ENCODE measurements at places on chromosomes 4 and X. TPM values are rescaled to one million over a fixed set of nuclear protein-coding genes. Genes with fewer than 3 reads are reported as not detected.

GRCh38 chrX:55451141-55451540 lies 786 bp upstream of the MAGEH1 start:
- DNase-seq: peak; percentile 4
- peak overlapping the region; percentile 96 for H3K4me3 ChIP-seq
- peak overlapping the region; percentile 93 for H3K27ac ChIP-seq
- no peaks in the 10 kb centered on the region for H3K4me1 ChIP-seq
- no peaks in the 10 kb centered on the region for H3K36me3 ChIP-seq

The EREG gene
- polyA plus RNA-seq: 1.6 TPM

The PPP2R2C gene
- not detected for polyA plus RNA-seq

DNA sequence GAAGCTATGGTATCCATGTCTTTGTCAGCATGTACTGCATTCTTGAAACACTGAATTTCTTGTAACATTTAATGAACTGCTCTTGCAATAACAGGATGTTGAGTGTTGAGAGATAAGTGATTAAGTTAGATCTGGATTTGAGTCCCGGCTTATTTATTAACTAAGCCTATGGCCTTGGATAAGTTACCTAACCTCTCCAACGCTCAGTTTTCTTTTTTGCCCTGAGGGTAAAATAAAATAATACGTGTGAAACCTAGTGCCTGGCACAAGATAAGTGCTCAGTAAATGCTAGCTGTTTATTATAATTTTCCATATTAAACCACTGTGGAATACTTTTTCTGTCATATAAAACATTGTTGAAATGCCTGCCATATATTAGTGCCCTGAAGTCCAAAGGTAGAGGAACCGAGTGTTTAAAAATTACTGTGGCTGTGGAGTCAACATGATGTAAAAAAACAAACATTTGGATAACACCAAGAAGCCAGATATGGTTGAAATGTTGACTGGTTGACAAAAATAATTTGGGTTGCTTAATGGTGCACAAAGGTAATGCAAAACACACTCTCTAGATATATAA lies 58.6 kb upstream of the ALB start:
- no peaks in the 10 kb centered on the region for H3K4me1 ChIP-seq
- DNase-seq: no peak
- H3K27ac ChIP-seq: no peak overlapping the region
- no peaks in the 10 kb centered on the region for H3K27me3 ChIP-seq

GRCh38 chrX:106742193-106742592 lies 15.7 kb downstream of the RNF128 start:
- H3K27me3 ChIP-seq: no peaks in the 10 kb centered on the region
- DNase-seq: no peak
- no peak overlapping the region for H3K4me3 ChIP-seq
- H3K4me1 ChIP-seq: no peaks in the 10 kb centered on the region
- no peaks in the 10 kb centered on the region for H3K36me3 ChIP-seq
- no peak overlapping the region for H3K27ac ChIP-seq

The TMEM31 gene
- 0.28 TPM for polyA plus RNA-seq

DNA sequence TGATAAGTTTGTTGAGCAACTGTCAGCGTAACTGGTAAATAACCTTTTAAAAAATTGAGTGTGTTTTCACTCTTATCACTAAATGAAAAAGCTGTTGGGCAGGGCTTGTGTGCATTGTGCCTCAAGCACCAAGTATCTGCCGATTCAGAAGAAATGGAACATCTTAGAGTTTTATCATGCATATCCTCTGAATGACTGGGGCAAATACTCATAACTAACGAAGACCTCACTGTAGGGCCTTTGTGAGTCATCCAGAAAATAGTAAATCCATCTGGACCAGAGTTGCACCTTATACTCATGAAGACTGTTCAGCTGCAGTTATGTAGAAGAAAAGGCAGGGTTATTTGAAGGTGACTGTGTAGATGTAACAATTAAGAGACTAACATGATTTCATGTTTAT lies 222.1 kb downstream of the CAMK2D start:
- no peaks in the 10 kb centered on the region for H3K27me3 ChIP-seq
- H3K4me3 ChIP-seq: peak overlapping the region; percentile 6
- peaks cover 4% of the 10 kb centered on the region for H3K36me3 ChIP-seq
- H3K27ac ChIP-seq: peak overlapping the region; percentile 59
- peak; percentile 90 for DNase-seq

The DMRTC1B gene
- not detected for polyA plus RNA-seq

The CCDC160 gene
- polyA plus RNA-seq: not detected

DNA sequence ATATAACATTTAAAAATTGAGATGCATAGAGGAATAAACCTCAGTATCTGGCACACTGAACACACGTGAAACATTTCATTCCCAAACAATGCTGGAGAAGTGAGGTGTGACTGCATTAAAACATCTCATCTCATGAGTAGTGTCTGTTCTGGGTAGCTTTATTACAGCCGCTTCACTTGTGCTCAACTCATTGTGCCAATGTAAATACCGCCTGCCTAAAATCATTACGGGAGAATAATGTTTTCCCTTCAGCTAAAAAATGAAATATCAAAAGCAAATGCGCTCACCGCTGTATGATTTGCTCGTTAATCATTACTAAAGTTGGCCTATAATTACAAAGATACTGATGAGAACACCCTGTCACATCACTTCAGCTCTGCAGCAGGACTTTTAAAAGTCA lies 110.2 kb upstream of the PRPS2 start:
- H3K4me3 ChIP-seq: no peak overlapping the region
- DNase-seq: no peak
- no peak overlapping the region for H3K27ac ChIP-seq
- no peaks in the 10 kb centered on the region for H3K27me3 ChIP-seq
- no peaks in the 10 kb centered on the region for H3K4me1 ChIP-seq
- H3K36me3 ChIP-seq: no peaks in the 10 kb centered on the region

The BMPR1B gene
- polyA plus RNA-seq: 0.48 TPM

GRCh38 chr4:189124149-189124758 lies 816.4 kb upstream of the FRG1 start:
- no peak overlapping the region for H3K4me3 ChIP-seq
- no peaks in the 10 kb centered on the region for H3K4me1 ChIP-seq
- H3K36me3 ChIP-seq: no peaks in the 10 kb centered on the region
- no peak overlapping the region for H3K27ac ChIP-seq
- H3K27me3 ChIP-seq: no peaks in the 10 kb centered on the region
- DNase-seq: peak; percentile 49
